ENCODE measurements at places on chromosomes 11 and 22.

DNA sequence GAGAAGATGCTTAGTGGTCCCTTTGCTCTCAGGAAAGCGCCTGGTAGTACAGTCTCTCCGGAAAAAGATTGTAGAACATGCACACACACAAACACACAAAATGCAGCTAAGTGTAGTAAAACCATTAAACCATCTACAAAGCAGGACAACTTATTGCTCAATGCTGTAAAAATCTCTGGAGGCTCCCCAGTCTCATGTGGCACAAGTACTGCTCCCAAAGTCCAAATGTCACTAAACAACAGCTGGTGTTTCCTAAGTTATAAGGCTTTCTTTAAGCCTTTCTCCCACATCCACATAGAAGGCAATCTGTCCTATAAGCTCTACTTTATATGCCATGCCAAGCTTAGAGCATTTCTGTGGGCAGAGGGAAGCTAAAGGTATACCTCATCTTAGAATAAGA is 32.9 kb downstream of the CDON start:
- no peak for DNase-seq

- DNase-seq: no peak
These were observed 115.4 kb upstream of the OR4B1 start for GRCh38 chr11:48101044-48101733.

GRCh38 chr11:65474864-65475263 is 24.0 kb upstream of the MALAT1 start:
- DNase-seq: no peak

DNA sequence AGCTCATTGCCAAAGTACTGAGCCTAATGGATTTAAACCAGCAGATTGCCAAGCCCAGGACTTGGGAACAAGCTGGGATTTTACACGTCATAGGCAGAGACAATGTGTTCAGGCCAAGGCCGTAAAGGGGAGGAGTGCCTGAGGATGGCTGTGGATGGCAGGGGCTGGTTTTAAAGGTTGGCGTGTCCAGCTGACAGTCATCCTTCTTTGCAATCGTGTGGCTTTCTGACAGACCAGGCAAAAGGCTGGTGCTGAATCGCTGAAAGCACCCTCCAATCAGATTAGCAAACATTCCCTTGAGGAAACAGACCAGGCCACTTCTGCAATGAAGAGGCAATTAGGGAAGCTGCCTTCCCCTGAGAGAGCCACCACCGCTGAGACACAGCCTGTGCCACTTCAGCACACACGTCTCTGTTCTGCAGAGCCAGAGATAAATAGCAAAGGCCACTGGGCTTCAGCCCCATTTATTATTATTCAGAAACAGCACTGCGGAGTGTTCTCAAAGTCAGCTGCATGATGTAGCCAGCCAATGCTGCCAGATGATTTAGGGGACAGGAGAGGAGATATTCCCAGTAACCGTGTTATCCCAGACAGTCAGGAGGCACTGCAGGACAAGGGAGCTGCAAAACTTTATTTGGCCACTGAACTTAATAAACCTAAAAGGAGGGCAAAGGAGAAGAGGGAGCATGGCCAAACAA is 54.2 kb upstream of the CSNK2A3 start:
- DNase-seq: no peak

GRCh38 chr22:18024276-18024939 is at the start of gene MICAL3:
Gene MICAL3 (minus strand): TSS chr22:18024561. CDS start chr22:17906812, 117,749 bp downstream.
- peak; percentile 91 for DNase-seq

DNA sequence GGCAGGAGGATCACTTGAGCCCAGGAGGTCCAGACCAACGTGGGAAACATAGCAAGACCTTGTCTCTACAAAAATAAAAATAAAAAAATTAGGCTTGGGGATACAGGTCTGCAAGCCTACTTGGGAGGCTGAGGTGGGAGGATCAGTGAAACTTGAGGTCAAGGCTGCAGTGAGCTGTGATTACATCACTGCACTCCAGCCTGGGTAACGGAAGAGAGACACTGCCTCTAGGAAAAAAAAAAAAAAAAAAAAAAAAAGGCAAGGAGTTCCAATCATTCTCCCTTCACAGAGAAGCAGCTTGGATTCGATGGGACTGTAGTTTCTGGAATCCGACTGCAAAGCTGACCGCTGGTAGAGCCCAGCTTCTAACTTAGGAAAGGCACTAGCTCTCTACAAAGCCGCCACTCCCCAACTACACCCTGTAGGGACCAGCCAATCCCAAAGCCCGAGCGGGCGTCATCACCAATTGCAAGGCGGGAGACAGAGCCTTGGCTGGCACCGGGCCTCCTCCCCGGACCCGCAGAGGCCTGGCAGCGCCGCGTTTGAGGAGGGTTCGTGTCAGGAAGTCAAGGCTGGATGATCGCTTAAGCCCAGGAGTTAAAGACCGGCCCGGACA is 716 bp upstream of the DDB2 start:
- DNase-seq: peak; percentile 87

DNA sequence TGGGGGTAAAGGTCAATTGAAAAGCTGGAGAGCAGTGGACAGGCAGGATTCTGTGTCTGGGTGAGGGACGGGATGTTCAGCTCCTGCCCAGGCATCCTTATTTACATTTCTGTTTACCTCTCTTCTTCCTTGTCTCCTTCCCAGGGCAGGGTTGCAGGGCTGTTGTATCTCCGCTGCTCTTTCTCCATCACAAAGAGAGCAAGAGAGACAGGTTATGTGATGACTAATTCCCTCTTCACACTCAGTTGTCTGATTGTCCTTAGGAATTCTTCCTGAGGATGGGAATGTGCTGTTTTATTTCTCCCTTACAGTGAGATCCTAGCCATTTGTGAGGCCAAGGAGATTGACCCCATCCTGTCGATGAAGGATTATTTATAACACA is 104.9 kb downstream of the VPREB1 start:
- no peak for DNase-seq

DNA sequence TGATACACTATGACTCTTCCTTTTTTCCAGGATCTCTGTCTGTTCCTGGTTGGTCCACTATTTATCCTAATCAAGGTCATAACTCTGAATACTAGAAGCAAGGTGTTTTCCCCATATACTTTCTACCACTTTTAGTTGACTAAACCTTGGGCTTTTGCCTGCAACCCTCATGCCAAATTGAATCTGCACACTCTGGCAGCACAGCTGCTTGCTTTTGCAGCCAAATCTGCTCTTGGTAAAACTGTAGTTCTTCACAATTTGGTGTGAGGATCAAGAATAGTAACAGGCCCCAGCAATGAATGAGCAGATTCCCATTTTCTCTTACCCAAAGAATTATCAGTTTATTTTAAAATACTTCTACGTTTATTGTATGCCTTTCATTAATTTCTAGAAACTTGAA is 586.5 kb upstream of the CNTN5 start:
- no peak for DNase-seq

DNA sequence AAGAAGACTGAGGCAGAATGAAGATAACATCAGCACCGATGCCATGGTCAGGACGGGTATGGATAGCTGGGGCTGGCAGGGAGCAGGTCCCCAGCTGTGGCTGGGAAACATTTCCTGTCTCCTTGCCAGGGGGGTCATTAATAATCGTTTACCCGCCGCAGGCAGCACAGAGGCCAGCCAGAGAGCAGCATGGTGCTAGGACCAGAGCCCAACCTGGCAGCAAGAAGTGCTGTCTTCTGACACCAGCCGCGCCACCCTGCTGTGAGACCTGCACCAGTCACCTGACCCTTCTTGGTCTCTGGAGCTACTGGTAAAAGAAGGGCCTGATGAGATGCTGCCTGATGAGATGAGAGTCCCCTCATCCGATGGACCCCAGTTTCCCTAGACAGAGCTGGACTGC is 36.3 kb downstream of the PDE2A start:
- no peak for DNase-seq

- no peak for DNase-seq
These were observed 128.2 kb downstream of the ST3GAL4 start for GRCh38 chr11:126483621-126484195.

GRCh38 chr22:32590556-32590955 is 115.9 kb downstream of the FBXO7 start:
- no peak for DNase-seq
